ENCODE measurements at places on chromosomes 12 and 14. TPM values are rescaled to one million over a fixed set of nuclear protein-coding genes. Genes with fewer than 3 reads are reported as not detected.
A peak's percentile ranks its signal among the peaks of the same experiment; 100 is the strongest.

GRCh38 chr12:30694412-30695198, 1.1 kb downstream of the IPO8 start:
- peak; percentile 20 for DNase-seq

POTEM gene
- polyA plus RNA-seq = not detected

DNA sequence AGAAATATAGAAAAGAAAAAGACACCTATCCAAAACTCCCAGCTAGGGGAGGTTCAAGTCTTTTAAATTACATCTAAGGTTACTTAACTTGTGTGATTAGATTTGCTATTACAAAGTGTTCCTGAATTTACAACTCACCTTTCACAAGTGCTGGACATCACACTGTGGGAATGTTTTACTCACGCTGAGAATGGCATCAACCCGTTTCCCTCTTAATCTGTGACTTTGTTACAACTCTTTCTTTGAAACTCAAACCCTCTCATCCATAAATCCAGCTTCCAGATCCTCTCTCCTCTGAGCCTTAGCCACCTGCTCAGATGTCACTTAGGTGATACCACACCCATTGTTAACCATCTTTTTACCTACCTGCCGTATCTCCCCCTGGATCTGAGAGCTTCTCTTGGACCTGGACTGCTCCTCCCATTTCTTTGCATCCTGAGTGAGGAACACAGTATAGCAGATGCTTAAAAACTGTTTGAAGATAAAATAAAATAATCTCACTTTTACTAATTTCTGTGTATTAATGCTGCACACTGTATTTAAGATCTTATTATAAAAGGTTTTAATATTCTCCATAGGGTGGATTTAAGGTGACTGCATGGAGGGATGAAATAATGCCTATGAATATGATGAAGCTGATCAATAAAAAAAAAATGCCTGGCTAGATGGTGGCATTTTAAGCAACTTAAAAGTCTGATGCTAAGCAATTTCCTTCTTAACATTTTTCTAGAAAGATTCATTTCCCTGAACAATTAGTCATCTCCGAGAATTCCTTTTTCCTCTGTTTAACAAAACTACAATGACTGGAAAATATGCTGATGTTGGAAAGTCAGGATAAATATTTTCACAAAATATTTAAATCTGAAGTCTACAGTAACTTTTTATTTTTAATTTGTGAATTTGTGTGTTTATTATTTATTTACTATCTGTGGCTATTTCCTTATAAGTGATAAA, 39.1 kb upstream of the NAP1L1 start:
- no peak for DNase-seq

DNA sequence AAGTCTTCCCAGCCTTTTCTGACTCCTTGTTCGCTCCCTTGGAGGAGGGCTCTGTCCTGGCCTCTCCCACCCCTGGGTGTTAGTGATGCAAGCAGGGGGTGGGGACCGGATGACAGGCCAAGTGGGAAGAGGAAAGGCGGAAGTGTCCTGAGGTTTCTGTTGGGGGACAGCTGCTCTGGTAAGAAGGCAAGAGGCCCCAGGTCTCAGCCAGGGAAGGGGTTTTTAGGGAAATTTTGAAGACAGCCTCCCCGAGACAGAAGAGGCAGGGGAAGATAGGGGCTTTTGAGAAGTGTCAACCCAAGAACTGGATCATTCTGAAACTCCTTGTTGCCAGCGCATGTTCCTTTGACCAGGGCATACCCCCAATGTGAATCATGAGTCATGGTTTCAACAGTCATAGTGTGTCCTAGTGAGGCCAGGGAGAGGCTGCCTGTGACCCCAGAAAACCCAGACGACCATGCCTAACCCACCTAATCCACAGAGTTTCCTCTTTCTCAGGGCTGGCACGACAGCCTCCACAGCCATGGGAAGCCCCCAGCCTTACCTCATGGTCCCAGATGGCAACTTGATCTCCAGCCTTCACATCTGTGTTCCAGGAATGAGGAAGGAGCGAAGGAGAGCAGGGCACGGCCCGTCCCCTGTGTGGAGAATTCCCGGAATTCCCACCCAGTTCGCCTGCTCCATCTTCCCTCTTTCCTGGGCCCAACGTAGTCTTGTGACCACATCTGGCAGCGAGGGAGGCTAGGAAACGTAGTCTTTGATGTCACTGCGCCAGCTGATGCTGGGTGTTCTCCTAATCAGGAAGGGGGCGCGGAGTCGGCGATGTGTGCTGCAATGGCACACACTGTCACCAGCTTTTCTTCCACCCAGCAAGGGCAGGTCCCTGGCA, 4.9 kb upstream of the GPR132 start:
- DNase-seq = peak; percentile 52

SLC25A47 gene
- polyA plus RNA-seq = not detected

SLCO1B1 gene
- not detected for polyA plus RNA-seq

GRCh38 chr14:105064721-105065143, 498 bp downstream of the GPR132 start:
- no peak for DNase-seq

TMTC3 gene
- 5.7 TPM for polyA plus RNA-seq

GRCh38 chr12:54038284-54038870, 5.5 kb downstream of the HOXC5 start:
- no peak for DNase-seq

DNA sequence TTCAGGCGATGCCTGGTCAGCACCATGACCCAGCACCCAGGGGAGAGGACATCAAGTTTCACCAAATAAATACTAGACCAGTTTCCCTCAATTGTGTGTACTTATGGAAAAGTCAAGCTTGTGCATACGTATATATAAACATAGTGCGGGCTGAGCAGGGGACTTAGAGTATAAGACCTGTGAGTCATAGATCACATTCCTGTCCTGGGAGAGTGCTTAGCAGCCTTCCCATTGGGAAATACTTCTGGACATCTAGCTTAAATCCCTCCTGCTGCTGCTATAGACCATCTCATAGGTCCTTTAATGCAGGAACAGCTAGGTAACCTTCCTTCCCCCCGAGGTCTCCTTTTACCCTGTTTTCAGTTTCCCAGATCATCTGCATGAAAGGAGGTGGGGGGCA, 51.9 kb downstream of the PRMT8 start:
- DNase-seq = no peak

GRCh38 chr14:100237735-100238418, 1.1 kb upstream of the YY1 start:
- peak; percentile 71 for DNase-seq

TOX4 gene
- 16.2 TPM for polyA plus RNA-seq

DNA sequence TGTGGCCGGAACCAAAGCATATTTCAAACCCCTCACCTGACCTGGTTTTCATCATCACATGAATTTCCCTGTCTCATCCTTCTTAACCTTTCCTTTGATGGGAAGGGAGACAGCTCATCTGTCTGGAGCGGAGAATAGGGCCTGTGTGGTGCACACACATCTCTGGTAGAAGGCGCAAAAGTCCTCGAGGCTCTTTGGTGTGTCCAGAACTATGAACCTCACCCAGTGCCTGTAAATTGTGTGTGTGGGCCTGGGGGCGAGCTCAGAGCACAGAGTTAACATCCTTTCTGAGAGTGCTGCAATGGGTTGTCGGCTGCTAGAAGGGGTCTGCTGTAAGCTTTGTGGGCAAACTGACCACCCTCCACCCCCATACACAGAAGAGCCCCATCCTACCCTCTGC, 749 bp downstream of the GALNT6 start:
- DNase-seq = no peak

DNA sequence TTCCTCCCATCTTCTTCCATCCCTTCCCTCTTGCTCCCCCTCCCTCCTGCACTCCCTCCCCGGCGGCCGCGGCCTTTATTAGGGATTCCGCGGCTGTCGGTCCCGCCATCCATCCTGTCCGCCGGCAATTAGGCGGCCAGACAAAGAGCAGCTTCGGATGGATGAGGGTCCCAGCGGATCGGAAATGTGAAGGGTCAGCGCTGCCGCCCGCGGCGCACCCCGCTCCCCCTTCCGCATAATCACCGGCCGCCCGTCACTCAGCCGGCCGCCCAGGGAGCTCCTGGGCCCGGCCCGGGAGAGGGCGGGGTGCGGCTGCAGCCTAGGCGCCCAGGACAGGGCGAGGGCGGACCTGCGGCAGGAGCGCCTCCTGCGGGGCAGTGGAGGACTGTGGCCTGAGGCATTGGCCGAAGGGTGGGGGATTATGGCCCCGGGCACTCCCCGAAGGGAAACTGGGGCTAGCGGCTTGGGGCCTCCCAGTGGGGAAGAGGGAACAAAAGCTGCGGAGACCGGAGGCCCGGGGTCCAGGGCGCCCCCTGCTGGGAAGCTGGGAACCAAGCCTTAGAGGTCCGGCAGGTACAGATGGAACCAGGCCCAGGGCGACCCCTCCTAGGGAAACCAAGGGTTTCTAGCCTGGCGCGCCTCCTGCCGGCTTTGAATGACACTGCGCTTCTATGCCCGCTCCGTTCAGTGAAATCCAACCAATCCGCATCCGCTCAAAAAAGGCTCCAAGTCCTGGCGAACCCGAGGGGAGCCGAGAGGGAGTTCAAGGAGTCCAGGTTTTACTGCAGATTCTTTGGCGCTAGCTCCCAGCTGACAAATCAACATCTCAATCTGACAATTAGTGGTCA, 4.4 kb upstream of the DNAJC22 start:
- peak; percentile 75 for DNase-seq

- DNase-seq = no peak
Measured at GRCh38 chr12:79057540-79057939, 193.0 kb downstream of the SYT1 start.

PTGDR gene
- 0.33 TPM for polyA plus RNA-seq

DNA sequence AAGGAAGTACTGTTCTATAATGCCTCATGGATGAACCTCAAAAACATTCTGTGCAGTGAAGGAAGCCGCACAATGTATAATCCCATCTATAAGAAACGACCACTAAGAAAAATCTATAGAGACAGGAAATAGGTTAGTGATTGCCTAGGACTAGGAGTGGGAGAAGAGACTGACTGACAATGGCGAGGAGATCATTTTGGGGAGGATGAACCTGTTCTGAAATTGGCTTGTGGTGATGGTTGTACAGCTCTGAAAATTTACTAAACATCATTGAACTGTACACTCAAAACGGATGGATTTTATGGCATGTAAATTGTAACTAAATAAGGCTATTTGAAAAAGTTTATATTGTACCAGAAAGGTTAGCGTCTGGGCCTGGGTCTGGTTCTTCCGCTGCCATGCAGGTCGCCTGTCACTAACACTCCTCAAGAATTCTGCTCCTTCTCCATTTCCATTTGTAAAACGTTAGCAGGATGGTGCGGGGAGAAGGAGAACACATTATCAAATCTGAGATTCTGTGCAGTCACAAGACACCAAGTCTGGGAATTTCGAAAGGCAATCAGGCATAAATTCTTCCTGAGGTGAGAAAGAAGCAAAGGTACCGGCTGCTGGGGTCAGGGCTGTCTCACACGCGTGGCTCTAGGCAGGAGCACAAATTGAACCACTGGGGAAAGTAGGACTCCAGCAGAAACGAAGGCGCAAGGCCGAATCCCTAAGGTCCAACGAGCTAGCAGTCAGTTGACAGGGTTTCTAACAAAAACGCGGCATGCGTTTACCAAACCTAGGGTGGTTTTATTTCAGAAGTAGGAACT, 845 bp upstream of the COCH start:
- DNase-seq = no peak

RIMBP2 gene
- not detected for polyA plus RNA-seq

HCFC2 gene
- 8.6 TPM for polyA plus RNA-seq

DNA sequence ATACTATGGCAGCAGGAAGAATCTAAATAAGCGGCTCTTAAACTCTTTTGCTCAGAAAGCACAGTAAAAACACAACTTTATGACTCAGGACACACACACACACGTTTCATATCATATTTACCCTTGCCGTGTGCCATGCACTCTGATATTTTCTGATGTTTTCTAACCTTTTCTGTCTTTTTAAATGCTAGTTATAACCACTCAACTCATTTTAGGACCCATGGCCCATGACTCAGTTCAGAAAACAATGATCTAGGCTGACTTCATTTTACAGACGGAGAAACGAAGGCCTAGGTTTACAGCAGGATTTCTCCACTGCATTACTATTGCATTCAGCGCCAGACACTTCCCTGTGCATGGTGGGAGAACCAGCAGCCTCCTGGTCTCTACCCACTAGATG, 9.1 kb downstream of the VWF start:
- DNase-seq = no peak
